Stimulated activated CD4-positive, alpha-beta T cell treated with anti-CD3 and anti-CD28 coated beads, Interleukin-4, amount 100 ng/mL, for 24 hours (primary cell): ENCODE measurements at places on chromosomes 1 and 21.

DNA sequence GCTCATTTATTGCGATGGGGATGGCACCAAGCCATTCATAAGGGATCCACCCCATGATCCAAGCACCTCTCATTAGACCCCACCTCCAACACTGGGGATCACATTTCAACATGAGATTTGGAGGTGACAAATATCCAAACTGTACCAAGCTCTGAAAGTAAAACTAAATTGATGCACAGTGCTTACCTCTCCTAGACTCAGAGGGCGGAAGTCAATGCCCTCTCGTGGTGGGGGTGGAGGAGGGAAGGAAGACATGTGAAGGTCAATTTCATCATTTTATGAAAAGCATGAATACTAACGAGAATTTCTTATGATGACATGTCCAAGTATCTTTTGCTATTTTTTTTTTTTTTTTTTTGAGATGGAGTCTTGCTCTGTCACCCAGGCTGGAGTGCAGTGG is 120.0 kb downstream of the PGBD5 start:
- DNase-seq, result peak; percentile 44

GRCh38 chr1:104648269-104648691 is 898.6 kb downstream of the AMY1C start:
- DNase-seq, result no peak

- no peak for DNase-seq
These were observed 31.5 kb downstream of the RIMS3 start for GRCh38 chr1:40633931-40634376.

DNA sequence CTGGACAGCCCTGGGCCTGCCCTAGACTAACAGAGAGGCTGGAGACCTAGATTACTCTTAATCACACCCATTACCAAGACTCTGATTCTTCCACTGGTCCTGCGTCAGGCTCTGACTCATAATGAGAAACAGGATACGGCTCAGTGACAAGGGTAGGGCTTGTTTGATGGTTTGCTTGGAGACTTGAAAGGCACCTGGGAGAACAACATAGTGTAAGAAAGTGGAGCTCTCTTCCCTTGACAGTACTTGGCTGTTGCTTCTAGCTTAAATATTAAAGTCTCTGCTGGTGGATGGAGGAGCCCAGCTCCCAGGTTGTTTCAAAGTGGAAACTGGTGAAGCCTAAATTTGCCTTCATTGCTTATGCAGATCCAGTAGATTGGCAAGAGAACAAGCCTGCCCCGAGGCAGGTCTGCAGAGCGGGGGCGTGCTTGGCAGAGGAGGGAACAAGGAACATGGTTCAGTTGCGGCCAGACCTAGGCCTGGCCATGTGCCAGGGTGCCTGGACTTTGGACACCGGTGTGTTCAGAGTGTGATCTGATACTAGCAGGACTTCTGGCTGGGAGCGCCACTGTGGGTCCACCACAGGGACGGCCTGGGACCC is 480.6 kb downstream of the CAMTA1 start:
- DNase-seq, result no peak

DNA sequence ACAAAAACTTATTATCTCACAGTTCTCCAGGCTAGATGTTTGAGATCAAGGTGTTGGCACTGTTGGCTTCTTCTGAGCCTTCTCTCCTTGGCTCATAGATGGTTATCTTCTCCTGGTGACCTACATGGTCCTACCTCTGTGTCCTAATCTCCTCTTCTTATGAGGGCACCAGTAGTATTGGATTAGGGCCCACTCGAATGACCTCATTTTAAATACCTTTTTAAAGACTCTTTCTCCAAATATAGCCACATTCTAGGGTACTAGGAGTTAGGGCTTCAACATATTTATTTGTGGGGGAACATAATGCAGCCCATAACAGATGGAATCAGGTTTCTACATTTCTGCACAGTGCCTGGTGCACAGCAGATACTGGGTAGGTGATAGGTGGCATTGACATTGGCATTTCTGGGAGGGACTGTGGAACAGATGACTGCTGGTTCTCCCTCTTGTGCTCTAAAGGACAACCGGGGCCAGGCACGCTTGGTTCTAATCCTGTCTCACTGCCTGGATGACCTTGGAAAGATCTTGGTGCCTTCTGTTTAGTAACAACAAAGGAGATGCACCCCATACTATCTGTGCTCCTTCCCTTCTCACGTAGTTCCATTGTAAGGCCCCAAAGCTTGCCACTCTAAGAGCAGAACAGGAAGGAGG is 140.3 kb downstream of the PLPP3 start:
- DNase-seq, result no peak

DNA sequence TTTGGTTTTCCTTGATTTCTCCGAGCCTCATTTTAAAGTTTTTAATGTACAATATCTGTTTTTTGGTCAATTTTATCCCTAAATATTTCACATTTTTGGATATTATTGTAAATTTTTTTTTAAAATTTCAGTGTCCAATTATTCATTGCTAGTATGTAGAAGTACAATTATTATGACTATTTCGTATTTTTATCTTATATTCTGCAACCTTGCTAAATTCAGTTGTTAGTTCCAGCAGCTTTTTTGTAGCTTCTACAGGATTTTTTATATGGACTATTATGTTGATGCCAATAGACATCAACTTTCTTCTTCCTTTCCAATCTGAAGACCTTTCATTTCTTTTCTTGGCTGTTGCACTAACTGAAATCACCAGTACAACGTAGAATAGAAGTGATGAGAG is 4.1 kb upstream of the PLA2G2F start:
- no peak for DNase-seq

GRCh38 chr1:80448081-80448480 is 1352.7 kb upstream of the ADGRL2 start:
- DNase-seq, result no peak

- no peak for DNase-seq
These were observed 903.9 kb upstream of the ADGRL2 start for GRCh38 chr1:80896781-80897356.

GRCh38 chr21:17002594-17003257 is 510.1 kb upstream of the CXADR start:
- DNase-seq, result no peak

DNA sequence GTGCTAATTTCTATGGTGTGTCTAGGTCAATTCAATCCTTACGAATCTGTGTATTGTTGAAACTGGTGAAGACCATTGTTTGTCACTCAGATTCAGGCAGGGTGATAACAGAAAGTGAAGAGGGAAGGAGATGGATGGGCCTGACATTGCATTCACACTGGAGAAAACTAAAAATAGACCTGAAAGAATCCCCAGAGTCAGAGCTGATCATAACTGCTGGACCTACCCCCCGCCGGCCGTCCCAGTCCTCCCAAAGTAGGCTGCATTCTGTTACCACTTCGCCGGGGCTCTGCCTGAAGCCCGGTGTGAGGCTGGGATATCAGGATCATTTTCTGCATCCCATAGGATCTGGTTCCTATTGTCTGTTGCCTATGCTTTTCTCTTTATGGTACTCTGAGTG is 121.1 kb downstream of the NUF2 start:
- no peak for DNase-seq

- no peak for DNase-seq
These were observed 114.4 kb downstream of the DMRTA2 start for GRCh38 chr1:50308878-50309277.

- no peak for DNase-seq
These were observed 29.6 kb downstream of the SLC37A1 start for GRCh38 chr21:42543106-42543847.

- DNase-seq, result no peak
These were observed 39.3 kb downstream of the HLCS start for GRCh38 chr21:36926989-36927718.

DNA sequence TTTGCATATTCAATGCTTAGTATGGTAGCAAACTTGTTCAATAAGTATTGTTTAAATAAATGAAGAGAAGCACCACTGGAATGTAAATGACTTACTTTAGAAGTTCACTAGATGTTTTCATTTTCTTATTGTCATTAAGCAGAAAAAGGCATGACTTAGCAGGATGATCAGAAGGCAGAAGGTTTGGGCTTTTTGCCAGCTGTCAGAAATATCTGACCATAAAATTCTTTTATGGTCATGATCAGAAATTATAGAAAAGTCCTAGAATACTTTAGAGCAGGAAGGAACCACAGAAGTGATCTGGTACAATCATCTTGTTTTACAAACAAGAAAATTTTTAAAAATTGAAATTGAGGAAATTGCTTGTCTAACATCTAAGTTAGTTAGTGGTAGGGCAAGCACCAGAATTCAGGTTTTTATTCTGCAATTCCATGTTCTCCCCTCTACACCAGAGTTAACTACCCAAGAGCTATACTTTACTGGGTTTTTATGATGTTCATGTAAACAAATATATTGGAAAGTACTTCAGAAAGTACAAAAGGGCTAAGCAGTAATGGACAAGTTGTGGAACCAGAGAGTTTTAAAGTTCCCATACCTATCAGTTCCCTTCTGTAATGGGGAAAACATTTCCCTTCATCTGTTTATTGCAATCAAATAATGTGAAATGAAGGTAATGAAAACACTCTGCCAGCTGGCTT is 10.1 kb downstream of the FMO5 start:
- no peak for DNase-seq

DNA sequence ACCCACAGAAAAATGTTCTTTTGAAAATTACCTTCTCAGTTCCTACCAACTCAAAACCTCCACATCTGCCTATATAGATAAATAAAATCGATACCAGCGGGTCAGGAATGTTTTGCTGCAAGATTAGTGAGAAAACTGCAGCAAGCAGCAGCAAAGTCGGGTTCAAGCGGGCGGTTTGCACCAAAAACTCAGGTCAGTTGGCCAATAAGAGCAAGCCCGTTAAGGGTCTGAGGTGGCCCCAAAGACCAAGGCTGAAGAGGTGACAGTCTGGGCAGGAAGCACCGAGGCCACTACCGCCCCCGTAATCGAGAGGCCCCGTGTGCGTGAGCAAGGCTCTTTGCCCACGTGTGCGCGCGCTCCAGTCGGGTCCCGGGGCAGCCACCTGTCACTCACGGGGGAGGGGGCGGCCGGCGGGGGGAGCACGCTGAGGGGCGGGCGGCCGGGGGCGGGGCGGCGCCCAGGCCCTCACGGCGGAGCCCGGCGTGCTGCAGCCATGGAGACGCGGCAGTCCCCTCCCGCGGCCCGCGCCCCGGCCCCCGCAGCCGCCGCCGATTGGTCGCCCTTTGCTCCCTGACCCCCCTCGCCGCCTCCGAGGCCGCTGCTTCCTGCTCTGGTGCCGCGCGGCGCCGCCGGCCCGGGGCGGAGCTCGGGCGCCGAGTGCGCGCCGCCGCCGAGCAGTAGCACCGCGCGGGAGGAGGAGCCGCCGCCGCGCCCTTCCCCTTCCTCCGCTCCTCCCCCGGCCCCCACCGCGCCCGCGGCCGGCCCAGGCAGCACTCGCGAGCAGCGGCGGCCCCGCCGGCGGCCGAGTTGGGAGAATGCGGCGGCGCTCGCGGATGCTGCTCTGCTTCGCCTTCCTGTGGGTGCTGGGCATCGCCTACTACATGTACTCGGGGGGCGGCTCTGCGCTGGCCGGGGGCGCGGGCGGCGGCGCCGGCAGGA is at the start of gene GALNT2:
Gene GALNT2 (plus strand): TSS at position 773 of the 939 bp plus-strand sequence. CDS start 43 bp downstream, at position 816.
- DNase-seq, result peak; percentile 87

DNA sequence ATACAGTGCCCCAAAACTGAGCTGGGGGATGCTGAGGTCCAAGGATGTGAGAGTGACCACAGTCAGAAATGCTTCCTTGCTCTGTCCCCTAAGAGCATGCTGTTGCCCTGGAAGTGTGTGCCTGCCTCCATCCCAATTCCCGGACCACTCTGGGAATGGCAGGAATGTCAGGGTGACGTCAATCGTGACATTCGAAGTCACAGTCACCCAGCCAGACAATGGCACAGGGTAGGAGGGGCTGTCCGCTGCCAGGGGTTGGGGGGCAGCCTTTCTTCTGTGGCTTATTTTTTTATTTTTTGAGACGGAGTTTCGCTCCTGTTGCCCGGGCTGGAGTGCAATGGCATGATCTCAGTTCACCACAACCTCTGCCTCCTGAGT is 22.3 kb downstream of the MEF2D start:
- no peak for DNase-seq

GRCh38 chr1:19967808-19968207 is 11.6 kb downstream of the PLA2G2A start:
- no peak for DNase-seq

DNA sequence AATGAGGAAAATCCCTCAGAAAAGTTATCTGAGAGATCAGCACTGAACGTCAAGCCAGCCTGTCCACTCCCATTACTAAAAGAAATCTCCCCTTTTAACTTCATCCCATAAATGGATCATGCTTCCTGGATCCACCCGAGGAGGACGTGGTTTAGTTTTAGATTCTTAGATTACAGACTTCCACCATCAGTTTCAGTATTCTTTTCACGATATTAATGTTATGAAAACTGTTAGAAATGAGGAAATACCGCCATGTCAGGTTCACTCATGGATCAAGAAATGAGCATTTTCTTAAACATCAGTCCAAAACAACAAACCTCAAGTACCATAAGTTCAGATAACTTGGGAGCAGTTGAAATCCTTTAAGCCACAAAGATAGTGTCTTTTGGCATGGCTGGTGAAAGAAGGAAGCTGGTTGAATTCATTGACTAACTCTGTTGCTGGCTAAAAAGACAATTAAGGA is 49.8 kb downstream of the NFIA start:
- no peak for DNase-seq

GRCh38 chr1:202201266-202201665 is 7.7 kb downstream of the LGR6 start:
- no peak for DNase-seq

- DNase-seq, result no peak
These were observed 23.8 kb downstream of the EPHA10 start for GRCh38 chr1:37741130-37741529.

DNA sequence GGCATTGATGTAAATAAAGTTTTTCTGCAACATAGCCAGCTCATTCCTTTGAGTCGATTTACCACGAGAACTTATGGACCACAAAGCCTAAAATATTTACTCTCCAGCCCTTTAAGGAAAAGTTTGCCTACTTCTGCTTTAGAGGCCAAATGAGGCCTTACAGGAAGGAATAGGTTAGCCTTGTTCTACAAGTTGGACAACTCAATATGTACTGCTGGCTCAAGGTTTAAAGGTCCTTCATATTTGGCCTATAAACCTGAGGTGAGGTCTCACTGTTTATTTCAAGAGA is 144.5 kb upstream of the DNAH14 start:
- DNase-seq, result no peak

GRCh38 chr1:21867451-21867996 is 55.5 kb downstream of the LDLRAD2 start:
- DNase-seq, result no peak

- no peak for DNase-seq
These were observed 540.0 kb downstream of the OMA1 start for GRCh38 chr1:58006421-58007046.

DNA sequence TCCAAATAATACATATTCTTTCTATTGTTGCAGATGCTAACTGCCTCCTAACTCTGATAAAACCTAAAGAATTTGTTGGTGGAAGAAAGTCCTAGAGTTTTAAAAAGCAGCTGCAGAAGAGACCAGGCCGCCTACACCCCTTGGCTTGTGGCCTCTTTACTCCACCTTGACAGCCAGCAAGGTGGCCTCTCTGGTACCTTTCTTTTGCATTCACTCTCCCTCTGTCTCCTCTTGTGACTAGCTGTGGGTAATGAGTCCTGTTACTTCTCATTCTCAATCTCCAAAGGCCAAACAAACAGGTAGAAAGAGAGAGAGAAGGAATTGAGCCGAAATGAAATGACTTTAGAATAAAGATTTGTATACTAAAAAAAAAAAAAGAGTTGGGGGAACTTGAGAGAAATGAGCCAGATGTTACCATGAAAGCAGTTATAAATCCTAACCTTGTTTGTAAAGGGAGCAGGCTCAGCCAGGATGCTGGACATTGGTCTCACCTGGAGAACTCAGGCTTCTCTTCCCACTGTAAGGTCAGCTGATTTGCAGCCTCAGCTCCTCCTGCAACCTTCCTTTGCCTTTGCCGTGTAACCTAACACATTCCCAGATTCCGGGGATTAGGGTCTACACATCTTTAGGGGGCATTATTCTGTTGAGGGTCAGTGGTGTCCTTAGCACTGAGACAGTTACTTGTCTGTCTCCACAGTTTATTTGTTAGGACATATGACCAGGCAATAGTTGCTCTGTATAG is 164.1 kb upstream of the IRF2BP2 start:
- no peak for DNase-seq
